ENCODE measurements at places on chromosomes 6 and 20.
A peak's percentile ranks its signal among the peaks of the same experiment; 100 is the strongest.

DNA sequence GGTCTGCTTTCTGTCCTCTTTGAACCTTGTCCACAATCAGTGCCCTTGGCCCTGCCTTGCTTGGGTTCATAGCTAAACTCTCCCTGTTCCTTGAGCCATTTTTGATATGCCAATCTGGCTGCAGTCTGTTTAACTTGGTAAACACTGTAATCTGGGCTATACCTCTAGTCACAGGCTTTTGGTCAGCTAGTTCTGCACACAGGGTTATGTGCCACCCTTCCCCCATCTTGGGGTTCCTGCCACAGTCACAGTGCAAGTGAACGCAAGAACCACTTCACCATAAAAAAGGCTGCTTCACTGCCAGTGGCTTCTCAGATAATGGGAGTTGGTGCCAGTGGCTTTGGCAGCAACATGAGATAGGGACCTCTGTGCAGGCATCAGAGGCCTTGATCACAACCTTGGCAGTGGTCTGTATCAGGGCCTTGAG is 10.9 kb upstream of the ATRN start:
- no peak for DNase-seq

- DNase-seq = no peak
These were observed 70.4 kb downstream of the AKAP7 start for GRCh38 chr6:131205481-131206244.

GRCh38 chr6:16098211-16098610 is 30.7 kb upstream of the MYLIP start:
- no peak for DNase-seq

- peak; percentile 9 for DNase-seq
These were observed 179.5 kb upstream of the SYNDIG1 start for GRCh38 chr20:24289737-24290481.

- peak; percentile 9 for DNase-seq
These were observed 253.4 kb downstream of the PRL start for GRCh38 chr6:22043284-22043962.

DNA sequence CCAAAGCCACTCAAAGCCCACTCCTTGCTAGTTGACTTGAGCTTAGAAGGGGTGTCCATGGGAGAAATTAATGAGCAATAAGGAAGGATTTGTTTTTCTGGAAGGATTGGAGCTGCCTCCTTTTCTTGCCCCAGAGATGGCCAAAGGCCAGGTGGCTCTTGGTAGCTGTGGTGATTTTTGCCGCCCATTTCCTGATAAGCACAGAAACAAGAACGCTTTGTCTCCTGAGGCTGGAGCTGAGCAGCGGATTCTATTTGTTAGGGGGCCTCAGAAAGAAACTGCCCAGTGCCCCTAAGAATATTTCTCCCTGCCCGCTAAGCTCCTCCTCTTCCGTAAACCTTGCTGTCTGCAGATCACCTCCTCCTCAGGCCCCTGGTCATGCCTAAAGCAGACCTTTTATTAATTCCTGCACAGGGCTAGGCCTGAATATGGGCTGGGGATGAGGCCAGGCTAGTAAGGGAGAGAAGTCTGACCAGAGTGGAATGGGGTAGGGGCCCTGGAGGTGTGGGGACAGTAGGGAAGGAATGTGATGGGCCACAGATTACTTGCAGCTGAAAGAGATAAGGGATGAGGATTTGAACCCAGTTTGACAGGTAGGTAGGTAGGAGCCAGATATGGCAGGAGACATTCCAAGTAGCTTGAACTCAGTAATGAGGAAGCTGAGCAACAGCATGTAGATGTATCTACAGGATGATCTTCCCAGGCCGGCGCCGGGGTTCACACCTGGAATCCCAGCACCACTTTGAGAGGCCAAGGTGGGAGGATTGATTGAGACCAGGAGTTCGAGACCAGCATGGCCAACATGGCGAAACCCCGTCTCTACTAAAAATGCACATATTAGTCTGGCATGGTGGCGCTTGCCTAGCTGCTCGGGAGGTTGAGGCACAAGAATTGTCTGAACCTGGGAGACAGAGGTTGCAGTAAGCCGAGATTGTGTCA is 71.2 kb upstream of the NAA20 start:
- DNase-seq = no peak

GRCh38 chr6:142118925-142119324 is 13.8 kb upstream of the GJE1 start:
- DNase-seq = peak; percentile 2

- DNase-seq = no peak
These were observed 12.1 kb upstream of the THEMIS start for GRCh38 chr6:127912914-127913313.

DNA sequence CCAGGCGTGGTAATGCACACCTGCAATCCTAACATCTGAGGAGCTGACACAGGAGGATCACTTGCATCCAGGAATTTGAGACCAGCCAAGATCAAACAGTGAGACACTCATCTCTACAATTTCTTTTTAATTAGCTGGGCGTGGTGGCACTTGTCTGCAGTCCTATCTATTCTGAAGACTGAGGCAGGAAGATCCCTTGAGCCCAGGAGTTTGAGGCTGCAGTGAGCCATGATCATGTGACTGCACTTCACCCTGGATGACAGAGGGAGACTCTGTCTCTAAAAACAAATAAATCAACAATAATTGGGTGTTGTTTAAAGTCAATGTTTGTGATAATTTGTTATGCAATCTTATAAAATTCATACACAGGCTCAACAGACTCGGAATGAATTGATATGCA is 18.0 kb upstream of the HLA-A start:
- no peak for DNase-seq

DNA sequence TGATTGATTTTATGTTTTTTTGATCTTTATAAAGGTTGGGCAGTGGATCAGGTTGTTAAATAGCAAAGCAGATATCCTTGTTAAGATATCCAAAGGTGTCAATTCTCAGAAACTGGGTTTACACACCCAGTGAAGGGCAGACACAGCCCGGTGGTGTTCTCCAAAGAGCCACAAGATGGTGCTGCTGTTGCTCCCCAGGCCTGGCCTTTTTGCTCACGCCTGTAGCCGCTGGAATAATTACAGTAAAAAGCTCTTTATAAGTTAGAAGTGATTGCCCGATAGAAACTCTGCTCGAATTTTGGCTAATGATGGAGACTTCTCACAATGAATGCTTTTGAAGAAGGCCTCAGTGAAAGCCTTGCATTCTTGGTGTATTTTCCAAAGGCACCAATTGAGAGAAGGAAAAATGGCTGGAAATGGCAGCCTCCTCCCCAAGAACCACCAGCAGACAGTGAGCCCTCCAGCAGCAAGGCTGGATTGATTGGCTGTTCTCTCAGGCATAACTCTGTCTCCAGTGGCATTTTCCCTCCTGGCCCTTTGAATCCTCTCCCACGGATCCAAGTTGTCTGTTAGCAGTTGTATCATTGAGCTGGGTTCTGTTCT is 120.5 kb upstream of the CHD6 start:
- DNase-seq = peak; percentile 31

- no peak for DNase-seq
These were observed 75.4 kb downstream of the PERP start for GRCh38 chr6:138031850-138032249.

DNA sequence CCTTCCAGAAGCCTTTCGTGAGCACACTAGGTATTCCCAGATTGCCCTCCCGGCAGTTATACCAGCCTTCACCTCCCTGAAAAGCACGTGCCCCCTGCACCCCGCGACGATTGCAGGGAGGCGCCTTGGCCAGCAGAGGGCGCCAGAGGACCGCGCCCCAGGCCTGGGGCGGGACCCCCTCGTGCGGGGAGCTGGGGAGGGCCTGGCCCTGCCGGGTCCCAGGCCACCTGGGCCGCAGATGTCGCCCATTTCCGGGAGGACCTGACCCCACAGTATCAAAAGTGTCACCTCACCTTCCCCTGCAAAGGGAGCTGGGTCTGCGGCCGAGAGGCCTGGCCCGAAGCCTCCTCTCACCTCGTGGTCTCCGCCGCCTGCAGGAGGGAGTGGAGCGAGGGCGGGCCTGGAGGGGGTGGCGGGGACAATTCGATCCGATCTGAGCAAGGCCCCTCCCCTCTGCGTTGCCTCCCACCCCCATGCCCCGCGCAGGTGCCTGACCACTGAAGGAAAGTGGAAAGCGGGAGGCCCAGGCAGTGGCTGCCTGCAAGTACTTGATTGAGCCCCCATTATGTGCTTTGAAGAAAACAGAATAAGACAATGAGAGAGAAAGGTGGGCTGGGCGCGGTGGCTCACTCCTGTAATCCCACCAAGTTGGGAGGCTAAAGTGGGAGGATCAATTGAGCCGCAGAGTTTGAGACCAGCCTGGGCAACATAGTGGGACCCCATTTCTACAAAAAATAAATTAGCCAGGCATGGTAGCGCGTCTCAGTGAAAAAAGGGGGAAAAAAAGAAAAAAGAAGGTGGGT is 3.5 kb upstream of the SNAI1 start:
- peak; percentile 37 for DNase-seq
